NCI-H1694 treated with DMSO at 0.1 percent for 48 hours (cell line): ENCODE measurements at places on chromosomes 6 and 20.
A peak's percentile ranks its signal among the peaks of the same experiment; 100 is the strongest.

DNA sequence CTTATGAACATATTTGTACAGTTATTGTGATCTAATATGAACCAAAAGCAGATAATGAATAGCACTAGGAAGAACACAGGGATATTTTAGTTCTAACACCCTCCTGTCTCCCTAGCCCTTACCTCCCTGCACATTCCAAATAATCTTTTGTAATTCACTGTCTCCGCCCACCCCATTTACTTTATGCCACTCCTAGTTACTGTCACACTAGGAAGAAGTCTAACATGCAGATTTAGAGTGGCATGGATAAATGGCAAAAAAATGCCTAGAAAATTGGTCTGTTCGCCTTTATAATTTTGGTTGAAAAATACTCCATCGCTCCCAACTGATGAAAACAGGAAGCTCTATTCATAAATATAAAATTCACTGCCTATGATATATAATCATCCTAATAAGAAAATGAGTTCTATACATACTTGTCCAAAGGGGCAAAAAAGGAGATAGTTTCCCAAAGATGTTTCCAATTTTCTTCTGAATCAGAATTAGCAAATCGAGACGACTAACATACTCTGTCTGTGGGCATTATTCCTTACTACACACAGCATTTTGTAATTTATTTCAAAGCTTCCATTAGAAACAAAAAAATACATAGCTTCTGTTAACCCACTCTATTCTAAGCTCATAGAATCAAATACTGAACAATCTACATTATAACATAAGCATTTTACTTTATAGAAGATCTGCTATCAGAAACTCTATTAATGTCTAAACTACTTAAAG is 1.3 kb upstream of the RUNX2 start:
- no peak for DNase-seq

- no peak for DNase-seq
These were observed 43.7 kb downstream of the HDGFL1 start for GRCh38 chr6:22613051-22613450.

DNA sequence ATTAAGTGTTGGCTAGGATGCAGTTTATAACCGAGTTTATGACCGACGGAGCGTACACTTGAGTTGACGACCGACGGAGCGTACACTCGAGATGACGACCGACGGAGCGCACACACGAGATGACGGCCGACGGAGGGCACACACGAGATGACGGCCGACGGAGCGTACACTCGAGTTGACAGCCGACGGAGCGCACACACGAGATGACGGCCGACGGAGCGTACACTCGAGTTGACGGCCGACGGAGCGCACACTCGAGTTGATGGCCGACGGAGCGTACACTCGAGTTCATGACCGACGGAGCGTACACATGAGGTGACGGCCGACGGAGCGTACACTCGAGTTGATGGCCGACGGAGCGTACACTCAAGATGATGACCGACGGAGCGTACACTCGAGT is 119.8 kb downstream of the HUS1B start:
- DNase-seq: no peak

DNA sequence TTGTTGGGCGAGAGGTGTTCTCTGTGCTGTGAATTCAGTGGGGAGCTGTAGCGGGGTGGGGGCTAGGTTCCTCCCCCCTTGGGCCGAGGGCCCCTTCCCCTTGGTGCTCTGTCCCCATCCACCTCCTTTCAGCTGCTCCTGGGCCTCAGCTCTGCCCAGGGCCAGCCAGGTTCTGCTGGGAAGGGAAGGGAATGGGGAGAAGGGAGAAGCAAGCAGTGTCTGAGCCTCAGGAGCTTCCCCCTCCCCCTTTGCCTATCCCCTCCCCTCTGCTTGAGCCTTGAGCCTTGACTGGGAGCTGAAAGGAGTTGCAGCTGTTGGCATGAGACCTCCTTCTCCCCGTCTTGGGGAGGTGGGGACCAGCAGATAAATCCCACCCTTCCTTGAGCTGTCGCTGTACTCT is 576 bp upstream of the RRP36 start:
- DNase-seq: no peak

GRCh38 chr6:166697113-166697512 is 70.1 kb upstream of the RPS6KA2 start:
- no peak for DNase-seq

GRCh38 chr6:149899486-149899885 is 1.6 kb upstream of the RAET1E start:
- DNase-seq: no peak

GRCh38 chr6:35415065-35415891 is 36.9 kb upstream of the FANCE start:
- DNase-seq: peak; percentile 89

DNA sequence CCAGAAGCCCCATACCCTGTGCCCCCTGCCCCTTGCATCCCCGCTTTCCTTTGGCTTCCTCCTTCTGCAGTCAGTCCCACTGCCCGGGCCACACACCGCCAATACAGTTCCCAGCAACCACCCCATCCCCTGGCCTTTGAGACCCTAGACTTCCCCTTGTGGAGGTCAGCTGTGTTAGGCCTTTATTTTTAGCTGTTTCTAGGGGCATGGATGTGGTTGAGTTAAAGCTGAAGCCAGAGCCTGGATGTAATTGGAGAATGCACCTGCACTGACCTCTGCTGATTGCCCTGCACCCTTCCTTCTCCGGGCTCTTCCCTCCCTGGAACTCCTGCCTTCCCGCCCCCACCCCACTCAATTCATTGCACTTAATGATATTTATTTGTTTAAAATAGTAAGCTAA is 33.9 kb downstream of the LYRM2 start:
- DNase-seq: no peak

GRCh38 chr6:84749181-84749580 is 15.2 kb downstream of the TBX18 start:
- no peak for DNase-seq

DNA sequence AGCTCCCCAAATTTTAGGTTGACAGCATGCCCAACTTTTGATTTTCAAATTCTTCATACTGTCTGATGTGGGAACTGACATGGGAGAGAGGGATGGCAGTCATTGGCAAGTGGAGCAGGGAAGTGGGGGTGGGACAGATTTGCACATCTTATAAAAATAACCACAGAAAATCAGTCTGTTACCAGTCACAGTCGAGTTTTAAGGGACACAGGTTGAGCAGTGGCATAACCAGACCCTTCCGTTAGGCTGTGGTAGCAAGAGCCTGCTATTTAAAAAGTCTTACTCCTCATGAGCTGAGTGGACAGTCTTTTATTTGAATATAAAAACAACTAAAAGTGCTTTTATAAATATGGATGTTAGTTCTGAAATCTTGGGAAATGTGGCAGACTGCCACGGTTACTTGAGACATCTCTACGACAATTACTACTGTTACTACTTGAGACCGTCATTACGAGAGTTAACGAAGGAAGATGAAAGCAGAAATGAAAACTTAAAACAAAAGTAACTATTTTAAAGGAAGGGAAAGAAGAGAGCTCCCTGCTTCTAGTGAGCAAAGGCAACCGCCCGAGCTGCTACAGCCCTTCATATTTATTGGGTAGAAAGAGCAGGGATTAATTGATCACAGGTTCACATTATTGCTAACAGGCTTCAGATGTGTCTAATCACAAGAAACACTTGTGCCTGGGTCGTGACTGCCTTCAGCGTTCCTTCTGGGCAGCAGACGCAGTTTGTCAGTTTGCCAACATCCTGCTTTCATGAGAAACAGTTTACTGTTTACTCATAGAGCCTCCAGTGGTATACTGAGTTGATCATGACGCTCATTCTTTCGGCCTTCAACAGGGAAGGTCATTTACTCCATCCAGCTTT is 71.3 kb downstream of the EFHC1 start:
- DNase-seq: no peak

GRCh38 chr20:42734660-42735368 is 454.9 kb downstream of the PTPRT start:
- DNase-seq: no peak

DNA sequence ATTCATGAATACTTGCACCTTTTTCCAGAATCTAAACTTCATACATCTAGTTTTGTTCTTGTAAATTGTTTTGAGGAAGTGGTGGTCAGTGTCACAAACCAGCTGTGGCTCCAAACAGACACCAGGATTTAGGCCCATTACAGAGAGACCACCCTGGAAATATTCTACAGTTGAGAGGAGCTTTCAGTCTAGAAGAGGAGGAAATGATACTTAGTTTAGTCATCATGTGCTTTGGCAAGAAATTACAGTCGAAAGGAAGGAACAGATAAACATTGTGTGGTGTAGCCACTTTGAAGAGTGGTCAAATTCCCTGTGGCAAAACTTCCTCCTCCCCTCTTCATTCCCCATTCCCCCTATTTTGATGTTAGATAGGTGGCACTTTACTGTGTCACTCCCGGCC is 15.7 kb downstream of the DCBLD1 start:
- no peak for DNase-seq

DNA sequence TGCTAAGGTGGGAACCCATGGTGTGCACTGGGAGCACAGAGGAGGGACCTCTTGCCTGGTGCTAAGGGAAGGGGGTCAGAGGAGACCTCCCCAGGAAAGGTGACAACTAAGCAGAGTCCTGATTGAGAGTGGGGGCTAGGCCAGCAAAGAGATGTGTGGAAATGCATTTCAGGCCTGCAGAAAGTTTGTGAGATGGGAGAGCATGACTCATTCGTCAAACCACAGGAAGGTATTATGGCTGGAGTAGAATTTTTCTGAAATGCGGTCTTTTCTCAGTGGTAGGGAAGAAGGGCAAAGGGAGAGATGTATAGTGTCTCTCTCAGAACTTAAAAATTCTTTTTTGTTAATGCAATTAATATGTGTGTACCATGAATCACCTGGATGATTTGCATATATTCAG is 23.6 kb upstream of the EDN1 start:
- no peak for DNase-seq

DNA sequence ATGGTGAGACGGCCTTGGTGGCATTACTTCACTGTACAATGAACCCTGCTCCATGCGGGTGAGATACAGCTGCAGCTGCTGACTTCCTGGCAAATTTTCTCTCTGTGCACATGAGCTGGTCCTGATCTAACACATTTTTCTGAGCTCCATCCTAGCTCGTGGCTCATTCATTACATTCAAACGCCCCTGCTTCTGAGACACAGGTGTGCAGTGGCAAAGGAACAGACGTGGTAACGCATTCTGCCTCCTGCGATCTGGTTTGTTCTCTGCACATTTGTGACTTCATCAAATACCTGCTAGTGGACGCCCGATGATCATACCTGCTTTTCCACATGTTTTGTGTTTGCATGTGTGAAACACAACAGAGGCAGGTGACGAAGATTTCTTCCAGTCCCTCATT is 189.6 kb upstream of the PDE10A start:
- DNase-seq: no peak

GRCh38 chr6:144094731-144095133 is 641 bp downstream of the SF3B5 start:
- DNase-seq: no peak

GRCh38 chr6:51818520-51819022 is 268.8 kb downstream of the PKHD1 start:
- no peak for DNase-seq

- DNase-seq: no peak
These were observed 119.5 kb downstream of the PHACTR3 start for GRCh38 chr20:59723607-59724456.

DNA sequence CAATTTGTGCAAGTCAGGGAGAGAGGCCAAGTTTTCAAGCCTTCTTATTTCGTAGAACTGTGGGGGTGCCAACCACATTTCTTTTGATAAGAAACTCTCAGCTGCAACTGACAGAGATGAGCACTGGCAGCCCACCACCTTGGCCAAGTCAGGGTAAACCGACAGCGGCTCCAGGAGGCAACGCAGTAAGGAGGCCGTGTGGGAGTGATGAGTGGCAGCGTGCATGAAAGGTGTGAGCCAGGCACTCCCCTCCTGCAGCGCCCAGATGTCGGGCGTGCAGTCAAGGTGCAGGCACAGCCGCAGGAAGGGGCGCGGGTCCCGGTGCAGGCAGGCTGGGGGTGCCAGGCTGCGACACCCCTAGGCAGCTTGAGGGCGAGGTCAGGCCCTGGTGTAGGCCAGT is 49.2 kb upstream of the HDAC2 start:
- no peak for DNase-seq

GRCh38 chr6:69668916-69669315 is 127.9 kb downstream of the LMBRD1 start:
- DNase-seq: peak; percentile 30

- DNase-seq: no peak
These were observed 20.1 kb upstream of the RNGTT start for GRCh38 chr6:88983532-88983931.
